ENCODE measurements at places on chromosomes 2 and 18.

GRCh38 chr18:12231986-12232385, 22.2 kb upstream of the CIDEA start:
- no peak for DNase-seq

DNA sequence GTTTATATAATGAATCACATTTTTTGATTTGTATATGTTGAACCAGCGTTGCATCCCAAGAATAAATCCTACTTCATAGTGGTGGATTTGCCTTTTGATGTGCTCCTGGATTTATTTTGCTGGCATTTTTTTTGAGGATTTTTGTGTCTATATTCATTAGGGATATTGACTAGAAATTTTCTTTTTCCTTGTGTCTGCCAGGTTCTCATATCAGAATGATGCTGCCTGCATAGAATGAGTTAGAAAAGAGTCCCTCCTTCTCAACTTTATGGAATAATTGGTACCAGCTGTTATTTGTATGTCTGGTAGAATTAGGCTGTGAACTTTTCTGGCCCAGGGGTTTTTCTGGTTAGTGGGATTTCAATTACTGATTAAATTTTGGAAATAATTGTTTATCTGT, 457.4 kb upstream of the DSEL start:
- no peak for DNase-seq

DNA sequence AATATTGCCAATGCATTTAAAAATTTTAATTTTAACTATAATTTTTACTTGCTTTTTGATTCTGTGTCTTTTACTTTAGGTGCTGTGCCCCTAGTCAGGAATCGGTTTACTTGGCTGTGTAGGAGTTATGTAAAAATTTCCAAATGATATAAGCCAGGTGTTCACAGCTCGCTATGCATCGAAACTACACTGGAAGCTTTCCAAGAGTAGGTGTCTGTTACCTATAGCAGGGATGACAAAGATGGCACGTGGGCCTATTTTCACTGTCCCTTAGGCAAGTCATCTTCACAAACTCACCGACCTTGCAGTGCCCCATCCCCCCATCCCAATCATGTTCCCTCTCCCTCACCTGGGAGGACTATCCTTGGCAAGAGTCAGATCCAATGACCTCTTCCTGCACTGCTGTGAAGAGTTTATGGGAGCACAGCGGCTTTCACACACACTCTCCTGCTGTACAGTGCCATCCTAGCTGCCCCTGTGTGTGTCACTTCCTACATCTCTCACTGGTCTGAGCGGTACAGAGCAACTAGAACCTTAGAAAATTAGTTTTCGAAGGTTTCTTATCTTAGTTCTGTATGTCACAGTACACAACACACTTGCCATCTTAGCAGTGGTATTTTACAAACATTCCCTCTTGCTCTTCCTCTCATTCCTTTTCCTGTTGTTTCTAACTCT, 49.2 kb upstream of the NAB1 start:
- no peak for DNase-seq

- no peak for DNase-seq
These were observed 20.4 kb upstream of the LYG2 start for GRCh38 chr2:99275882-99276281.

- no peak for DNase-seq
These were observed 64.1 kb upstream of the SPHKAP start for GRCh38 chr2:228245601-228246000.

DNA sequence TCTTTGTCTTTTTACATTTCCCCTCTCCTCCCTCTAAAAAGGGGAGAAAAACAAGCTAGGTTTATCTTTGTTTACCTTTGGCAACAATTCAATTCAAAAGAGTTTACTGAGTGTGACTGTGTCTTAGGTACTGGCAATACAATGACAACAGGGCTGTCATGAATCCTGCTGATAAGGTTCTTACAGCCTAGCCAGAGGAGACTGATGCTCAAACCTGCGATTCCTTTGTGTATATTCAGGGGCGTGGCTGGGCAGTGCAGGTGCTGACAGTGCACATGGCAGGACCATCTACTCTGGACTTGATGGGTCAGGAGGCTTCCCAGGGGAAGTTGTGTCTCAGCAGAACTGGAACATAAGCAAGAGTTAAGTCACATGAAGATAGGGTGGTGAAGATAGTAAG, 23.2 kb upstream of the TTN start:
- DNase-seq = no peak

DNA sequence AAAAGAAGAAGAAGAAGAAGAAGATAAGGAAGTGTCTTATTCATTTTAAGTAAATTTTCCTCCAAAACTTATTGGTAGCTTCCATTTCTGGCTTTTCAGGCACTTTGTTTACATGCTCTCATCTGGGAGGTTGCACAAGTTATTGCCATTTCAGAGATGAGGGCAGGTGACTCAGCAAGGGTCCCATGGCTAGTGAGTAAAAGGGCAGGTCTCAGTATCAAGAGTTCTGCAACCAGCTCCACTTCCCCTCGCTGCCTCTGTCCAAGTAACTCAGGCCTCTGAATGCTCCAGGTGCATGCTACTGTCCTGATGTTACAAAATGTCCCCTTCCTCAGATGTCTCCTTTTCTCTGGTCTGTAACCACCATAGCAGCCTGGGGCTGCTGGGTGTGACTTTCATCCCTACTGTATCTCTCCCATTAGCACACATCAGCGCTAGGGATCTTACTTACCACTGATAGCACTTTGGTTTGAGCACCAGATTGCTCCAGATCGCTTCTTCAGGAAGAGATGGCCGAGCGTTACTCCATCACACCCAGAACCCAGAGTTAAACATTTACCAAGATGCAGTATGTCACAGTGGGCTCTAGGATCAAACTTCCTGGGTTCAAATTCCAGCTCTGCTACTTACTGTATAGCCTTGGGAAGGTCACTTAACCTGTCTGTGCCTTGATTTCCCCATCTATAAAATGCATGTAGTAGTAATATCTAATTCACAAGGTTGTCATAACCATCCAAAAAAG, 57.4 kb upstream of the LAPTM4A start:
- no peak for DNase-seq

DNA sequence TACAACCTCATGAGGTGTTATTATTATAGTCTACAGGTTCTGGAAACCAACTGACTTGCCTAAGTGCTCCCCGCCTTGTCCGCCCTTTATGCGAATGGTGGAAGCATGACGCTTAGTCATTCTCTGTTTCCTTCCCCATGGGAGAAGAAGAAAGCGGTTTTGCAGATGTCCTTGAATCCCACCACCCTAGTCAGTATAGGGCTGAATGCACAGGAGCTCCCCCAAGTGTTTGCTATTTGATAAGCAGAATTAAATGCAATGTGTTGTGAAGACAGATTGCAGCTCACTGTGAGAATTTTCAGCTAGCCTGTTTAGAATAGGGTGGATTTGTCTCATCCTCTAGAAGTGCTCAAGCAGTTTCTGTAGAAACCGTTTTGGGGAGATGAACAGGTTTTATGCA, 652.0 kb downstream of the DCC start:
- no peak for DNase-seq

DNA sequence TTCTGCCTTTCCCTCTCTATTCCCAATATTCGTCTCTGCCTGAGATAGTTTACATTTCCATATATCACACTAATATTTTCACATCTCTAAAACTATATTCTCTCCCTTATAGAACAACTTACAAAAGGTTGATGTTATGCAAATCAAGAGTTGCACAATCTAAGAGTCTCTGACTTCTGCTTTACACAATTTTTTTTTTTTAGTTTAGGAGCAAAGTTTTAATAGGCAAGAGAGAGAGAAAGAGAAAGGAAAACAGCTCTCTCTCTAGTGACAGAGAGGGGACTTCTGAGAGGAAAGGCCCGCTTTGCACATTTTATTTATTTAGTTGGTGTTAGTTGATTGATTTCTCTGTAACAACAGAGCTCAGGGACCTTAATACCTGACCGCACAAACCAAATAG, 380.2 kb downstream of the TXNL1 start:
- no peak for DNase-seq

DNA sequence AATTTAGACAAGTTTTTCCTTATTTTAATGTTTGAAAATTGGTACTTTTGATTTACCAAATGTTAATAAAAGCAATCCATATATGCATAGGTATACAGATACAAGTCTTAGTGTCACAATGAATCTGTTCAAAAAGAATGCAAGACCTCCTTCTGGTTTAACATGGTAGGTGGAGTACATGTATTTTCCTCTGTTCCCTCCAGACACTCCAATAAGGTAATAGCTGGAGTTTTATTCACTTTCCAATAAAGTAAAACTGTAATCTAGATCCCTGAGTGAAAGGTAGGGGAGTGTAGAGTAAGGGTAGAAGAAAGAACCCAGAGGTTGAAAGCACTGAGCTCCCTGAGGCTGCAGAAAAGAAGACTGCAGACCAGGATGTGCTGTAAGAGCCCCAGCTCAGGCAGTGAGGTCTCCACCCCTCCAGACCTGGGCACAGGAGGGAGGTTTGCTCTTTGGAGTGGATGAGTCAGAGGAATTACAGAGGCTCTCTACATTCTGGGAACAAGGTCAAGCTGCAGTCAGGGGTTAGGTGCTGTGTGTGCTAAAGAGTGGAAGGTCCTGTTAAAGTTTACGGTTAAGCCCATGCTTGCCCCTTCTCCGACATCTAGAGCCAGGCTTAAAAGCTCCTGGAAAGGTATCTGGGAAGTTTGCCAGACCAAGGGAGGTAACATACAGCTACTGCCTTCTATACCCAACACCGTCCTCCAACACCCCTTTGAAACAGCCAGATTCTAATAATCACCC, 27.6 kb upstream of the STAT1 start:
- DNase-seq = no peak

DNA sequence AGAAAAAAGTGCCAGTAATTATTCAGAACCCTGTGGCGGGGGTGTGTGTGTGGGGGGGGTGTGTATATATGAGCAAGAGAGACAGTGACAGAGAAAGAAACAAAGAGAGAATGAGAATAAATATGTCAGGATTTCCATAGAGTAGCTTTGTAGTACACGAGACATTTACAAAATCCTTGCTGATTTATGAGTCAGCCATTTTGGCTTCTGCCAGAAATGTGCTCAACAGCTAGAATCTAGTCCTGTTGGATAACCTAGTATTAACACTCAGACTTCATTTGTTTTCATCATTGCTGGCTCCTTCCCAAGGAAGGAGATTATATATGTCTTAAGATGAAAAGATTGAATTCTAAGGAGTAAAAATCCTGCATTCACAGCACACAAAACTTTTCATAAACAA, 140.5 kb upstream of the HNRNPA3 start:
- no peak for DNase-seq

DNA sequence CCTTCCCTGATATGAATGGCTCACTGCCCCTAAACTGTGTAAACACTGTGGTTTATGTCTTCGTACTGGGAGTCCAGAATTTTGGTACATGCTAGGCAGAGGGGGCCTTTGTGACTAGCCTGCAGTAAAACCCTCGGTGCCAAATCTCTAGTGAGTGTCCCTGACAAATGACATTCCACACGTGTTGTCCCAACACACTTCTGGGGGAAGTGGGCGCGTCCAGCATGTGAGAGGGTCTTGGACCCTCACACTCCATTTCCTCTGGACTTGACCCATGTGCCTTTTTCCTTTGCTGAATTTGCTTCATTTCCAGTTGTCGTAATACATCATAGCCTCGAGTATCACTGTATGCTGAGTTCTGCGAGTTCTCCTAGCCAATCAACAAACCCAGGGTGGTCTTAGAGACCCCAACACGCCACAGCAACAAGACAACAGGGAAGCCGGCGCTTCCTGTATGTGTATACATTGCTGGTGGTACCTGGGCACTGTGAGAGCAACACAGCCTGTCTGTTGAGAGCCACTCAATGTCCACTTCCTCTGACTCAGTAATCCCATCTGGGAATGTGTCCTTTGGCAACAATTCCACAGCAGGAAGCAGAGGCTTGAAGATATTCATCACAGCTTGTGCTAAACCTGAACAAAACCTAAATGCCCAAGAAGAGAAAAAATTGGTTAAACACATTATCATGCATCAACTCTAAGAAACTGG, 26.9 kb upstream of the SLC66A3 start:
- no peak for DNase-seq

DNA sequence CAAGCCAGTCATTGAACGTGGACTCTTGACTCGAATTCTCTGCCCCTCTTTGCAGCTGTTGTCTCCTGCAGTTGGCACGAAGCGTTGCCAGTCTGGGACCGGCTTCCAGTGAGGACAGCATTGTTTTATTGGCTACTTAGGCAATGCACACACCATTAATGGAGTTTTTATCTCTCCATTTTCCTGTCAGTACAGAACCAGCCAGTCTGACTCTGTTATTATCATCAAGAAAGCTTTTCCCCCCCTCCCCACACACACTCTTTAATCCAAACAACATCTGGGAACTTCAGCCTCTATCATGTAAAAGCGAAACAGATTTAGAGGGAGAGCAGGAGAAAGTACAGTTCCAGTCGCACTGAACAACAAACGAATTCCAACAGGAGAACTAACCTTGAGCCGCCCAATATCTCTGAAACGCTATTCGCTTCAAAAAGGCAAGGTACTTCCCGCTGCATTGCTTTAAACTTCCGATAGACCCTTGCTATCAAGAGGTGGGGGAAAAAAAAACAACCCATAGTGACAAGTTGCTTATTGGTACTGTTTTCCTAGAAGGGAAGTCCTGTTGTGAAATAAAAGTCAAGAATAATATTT, 38.2 kb downstream of the ACVR1 start:
- DNase-seq = no peak

- DNase-seq = no peak
These were observed 7.1 kb upstream of the KLF11 start for GRCh38 chr2:10036095-10036884.

DNA sequence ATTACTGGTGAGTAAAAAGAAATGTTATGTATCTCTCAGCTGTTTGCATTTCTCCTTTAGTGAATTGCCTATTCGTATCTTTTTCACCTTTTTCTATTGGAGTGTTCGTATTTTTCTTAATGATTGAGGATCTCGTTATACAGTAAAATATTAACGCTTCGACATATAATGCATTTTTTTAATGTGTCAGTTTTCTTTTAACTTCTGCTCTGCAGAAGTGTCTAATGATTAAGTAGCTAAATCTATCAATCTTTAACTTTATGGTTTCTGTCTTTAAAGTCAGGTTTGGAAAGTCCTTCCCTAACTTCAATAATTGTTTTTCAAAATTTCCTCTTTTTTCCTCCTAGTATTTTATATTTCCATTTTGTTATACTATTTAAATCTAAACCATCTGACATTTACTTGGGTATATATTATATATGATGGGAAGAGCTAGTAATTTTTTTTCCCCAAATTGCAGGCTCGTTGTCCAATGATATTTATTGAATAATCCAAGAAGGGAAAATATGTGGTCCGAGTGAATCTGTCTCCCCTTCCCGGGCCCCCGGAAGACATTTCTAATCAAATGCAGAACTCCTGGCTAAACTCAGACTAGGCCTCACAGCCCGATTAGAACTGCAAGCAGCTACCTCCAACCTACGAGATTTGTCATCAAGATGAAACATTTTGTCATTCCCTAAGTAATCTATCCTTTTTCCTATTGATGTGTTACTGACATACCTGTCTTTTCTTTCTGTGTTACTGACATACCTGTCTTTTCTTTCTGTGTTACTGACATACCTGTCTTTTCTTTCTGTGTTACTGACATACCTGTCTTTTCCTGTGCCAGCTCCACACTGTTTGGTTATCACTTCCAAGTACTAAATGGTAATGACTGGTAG, 17.2 kb downstream of the PCBP1 start:
- DNase-seq = no peak

Data from stimulated activated CD8-positive, alpha-beta memory T cell treated with anti-CD3 and anti-CD28 coated beads, Interleukin-4, amount 100 ng/mL, for 1 hour (primary cell).